ENCODE measurements at places on chromosomes 13 and 19.

GRCh38 chr13:69496981-69497380, 610.6 kb upstream of the ATXN8OS start:
- DNase-seq, result no peak

- no peak for DNase-seq
Observed at GRCh38 chr19:29576761-29577648, 29.1 kb upstream of the POP4 start.

DNA sequence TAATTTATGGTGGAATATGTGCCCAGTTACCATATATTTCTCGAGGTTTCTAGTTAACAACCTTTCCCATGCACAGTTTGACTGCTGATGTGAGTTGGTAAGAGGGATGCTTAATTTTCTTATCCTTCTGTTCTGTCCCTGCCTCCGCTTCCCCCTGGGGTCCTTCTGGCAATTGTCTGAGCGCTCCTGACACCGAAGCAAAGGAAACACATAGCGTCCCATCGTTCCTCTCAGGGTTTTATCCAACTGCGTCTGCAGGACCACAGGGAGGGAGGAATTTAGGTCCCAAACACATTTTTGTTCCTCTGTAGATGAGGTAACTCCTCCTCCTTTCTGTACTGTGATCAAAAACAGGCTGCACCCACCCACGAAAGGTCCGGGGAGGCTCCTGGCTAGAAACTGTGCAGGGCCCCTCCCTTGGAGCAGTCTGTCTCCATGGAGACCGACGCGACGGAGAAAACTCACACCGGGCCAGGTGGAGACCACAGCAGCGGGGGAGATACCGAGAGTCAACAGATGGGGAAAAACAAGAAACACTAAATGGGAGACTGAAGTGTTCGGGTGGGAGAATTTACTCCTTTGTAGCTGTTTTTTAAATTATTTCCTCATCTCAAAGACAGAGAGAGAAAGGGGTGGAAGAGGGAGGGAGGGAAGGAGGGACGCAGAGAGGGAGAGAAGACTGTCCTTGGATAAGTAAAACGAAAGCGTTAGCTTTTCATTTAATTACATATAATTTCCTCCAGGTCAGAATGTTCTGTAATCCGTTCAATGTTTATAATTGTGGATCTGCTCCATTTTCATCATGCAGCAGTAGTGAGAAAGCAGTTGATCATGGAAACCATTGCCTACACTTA, 191.8 kb upstream of the NBEA start:
- no peak for DNase-seq

DNA sequence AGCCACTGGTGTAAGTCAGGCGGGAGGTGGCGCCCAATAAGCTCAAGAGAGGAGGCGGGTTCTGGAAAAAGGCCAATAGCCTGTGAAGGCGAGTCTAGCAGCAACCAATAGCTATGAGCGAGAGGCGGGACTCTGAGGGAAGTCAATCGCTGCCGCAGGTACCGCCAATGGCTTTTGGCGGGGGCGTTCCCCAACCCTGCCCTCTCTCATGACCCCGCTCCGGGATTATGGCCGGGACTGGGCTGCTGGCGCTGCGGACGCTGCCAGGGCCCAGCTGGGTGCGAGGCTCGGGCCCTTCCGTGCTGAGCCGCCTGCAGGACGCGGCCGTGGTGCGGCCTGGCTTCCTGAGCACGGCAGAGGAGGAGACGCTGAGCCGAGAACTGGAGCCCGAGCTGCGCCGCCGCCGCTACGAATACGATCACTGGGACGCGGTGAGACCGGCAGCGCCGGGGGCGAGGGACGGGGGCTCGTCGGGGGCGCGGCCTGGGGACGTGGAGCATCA, at the start of gene ALKBH7:
TSS of gene ALKBH7 (plus strand) at position 201 of the 502 bp plus-strand sequence. CDS start at position 228, 27 bp downstream.
- DNase-seq, result peak; percentile 96

- no peak for DNase-seq
Observed at GRCh38 chr13:71775966-71776365, 91.0 kb downstream of the DACH1 start.

GRCh38 chr13:65966991-65967451, 1263.1 kb downstream of the PCDH9 start:
- no peak for DNase-seq

- DNase-seq, result no peak
Observed at GRCh38 chr19:51398096-51398704, 7.8 kb upstream of the C19orf84 start.

GRCh38 chr13:110812121-110812868, 98.8 kb downstream of the ING1 start:
- DNase-seq, result no peak

DNA sequence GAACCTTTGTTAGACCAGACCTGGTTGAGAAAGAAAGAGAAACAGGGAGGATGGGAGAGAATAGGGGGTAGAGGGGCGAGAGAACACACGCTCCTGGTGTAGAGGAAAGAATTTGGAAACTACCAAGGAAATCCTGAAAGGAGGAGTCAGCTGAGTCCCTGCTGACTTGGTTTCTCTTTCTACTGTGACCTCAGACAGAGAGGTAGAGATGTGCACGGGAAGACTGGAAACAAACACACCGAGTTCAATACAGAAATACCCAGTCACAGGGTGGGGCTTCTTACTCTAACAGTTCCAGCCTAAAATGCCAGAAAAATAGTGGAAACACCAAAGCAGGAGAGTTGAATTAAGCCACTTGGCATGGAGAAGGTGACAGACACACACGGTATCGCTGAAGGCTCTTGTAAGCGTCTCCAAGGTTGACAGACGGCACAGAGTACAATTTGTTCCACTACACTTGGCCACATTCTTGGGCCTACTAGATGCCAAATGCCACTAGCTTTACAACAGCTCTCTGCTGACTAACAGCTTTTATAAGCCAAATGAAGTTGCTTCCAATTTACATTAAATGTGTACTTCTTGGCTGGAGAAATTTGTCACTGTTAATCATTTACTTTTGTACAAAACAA, 28.1 kb downstream of the LATS2 start:
- DNase-seq, result peak; percentile 8

- no peak for DNase-seq
Observed at GRCh38 chr19:31560086-31561060, 211.1 kb upstream of the TSHZ3 start.

GRCh38 chr13:20848944-20849343, 53.6 kb downstream of the XPO4 start:
- DNase-seq, result no peak

DNA sequence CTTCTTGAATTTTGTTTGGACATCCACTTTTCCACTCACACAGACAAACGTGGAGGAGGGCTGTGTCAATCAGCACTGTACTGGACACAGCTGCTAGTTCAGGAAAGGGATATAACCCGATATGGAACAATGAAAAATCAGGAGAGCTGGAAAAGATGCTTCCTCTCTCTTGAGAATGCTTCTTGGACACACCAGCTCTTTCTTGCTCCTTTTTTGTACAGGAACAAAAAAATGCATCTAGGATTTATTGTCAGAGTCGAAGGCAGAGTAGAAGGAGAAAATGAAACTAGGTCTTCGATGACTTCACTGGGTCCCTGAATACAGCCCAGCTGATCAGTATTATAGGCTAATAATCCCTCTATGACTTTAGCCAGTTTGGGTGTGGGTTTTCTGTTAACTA, 62.2 kb downstream of the PEG3 start:
- DNase-seq, result no peak

DNA sequence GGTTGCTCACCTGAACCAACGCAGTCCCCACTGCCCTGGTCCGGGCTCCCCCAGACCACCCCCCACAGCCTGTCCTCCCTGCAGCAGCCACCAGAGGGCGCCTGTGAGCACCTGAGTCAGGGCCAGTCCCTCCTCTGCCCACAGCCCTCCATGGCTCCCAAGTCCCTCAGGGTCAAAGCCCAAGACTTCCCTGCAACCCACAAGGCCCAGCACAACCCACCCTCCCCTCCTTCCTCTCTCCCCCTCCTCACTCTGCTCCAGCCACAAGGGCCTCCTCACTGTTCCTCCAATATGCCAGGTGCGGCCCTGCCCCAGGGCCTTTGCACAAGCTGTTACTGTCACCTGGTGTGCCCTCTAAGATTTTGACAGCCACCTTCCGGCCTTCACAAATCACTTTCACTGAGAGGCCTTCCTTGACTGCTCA, 10.9 kb downstream of the GNA15 start:
- DNase-seq, result no peak

DNA sequence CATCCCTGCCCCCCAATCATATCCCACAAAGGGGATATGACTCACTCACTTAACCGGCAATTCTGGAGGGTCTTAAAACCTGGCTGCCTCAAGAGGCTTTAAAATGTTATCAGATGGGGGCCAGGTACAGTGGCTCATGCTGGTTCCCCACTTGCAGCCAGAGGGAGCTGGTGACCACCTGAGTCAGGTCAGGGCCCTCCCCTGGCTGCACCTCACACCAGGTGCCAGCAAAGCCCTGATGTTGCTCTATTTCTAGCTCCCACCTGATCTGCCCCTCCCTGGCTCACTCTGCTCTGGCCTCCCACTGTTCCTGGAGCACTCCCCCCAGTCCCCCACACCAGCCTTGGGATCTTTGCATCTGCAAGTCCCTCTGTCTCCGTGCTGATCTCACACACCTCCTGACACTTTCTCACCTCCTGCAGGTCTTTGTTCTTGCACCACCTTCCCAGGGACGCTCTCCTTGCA, 14.2 kb downstream of the HPN start:
- no peak for DNase-seq

DNA sequence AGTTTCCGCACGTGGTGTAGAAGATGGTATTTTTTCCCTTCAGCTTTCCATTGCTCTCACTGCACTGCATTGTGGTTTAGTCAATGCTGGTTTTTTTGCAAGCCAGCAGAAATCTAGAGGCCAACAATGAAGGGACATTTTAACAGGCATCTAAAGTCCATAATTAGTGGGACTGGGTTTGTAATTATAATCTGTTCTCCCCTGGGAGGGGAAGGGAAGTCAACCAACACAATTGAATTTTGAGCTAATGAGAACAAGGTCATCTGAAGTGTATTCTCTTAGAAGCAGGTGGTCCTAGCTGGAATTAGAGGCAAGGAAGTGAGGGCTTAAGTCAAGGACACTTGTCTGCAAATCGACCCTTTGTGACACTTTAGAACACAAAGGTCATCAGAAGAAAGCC, 156.4 kb downstream of the MYO16 start:
- DNase-seq, result no peak

DNA sequence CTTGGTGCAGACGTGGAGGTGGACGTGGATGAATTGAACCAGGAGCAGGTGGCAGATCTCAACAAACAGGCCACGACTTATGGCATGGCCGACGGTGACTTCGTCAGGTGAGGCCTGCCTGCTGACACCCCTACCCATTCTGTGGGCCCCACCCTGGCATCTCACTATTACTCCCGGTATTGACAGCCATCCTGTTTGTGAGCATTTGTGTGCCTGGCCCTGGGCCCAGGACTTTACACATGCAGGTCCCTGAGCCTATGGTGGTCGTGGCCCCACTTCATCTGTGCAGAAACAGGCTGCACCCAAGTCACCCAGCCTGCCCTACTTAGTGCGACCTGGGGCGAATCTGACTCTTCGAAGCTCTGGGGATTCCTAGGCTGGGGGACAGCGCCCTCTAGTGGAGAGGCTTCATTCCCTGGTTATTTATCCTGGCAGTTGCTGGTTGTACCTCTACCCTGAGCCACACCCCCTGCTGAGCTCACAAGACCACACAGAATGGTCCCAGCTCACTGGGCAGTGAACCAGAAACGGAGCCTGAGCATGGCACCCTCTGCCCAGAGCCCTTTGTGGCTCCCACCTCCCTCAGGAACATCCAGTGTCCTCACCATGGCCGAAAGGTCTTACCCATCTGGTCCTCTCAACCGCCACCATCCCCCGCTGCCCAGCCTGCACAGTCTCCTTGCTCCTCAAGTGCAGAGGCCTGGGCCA, 16.9 kb downstream of the ZNF296 start:
- DNase-seq, result peak; percentile 74

DNA sequence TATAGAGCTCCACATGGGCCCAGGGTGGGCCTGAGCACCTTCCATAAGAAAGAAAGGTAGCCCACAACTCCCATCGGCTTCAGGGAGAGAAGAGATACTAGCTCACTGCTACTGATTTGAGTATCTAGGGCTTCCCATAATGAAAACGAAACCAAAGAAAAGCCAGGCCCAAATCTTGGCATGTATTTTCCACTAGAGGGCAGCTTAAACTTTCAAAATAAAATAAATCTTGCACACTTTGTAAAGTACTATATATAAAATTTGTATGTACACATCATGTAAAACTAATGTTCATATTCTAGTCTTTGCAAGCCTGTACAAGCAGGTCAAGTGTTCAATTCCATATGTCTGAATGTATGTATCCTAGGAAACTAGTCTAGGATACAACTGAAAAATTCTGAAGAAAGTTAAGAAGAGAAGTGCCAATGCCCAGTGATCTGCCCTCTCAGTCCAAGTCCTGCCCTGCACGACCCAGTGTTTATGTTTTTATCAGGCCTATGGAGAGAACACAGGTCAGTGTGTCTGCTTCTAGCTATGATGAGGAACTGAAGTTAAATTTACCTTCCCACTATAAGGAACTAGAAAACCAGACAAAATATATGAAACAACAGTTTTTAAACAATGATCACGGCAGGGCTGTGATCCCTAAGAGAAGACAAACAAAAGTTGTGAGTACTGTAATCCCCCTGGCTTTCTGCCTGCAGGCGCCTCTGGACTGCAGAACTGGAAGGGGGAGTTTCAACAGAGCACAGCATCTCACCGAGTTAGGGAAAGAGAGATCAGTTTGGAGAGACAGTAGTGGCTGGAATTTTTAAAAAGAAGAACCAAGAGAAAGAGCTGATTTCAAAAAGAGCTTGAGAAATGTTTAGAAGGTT, 475.7 kb downstream of the UQCRFS1 start:
- no peak for DNase-seq

GRCh38 chr19:40143612-40144011, 47.6 kb upstream of the MAP3K10 start:
- DNase-seq, result no peak

DNA sequence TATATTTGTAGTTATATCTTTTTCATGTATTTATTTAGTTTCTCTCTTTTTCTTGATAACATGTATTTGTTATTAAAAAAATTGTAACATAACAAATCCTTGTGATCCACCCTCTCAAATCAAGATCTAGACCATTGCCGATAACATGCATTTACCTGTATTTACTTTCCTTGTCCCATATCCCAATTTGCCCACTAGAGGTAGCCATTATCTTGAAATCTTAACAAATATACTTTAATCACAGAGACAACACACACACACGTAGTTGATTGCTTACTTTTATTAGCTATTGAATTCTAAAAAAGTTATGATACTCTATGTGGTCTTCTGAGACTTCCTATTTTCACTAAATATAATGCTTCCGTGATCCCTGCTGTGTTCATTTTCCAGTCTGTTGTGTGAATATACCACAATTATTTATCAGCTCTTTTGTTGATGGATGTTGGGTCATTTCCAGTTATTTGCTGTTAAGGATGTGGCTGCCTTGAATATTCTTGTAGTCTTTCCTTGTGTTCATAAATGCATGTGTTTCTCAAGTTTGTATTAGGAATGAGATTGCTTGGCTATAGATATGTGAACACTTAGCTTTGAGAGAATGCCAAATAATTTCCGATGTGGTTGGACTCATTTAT, 31.3 kb upstream of the ZMYM2 start:
- no peak for DNase-seq
